ENCODE measurements at places on chromosomes 2 and 18. TPM values are rescaled to one million over a fixed set of nuclear protein-coding genes. Genes with fewer than 3 reads are reported as not detected.

DNA sequence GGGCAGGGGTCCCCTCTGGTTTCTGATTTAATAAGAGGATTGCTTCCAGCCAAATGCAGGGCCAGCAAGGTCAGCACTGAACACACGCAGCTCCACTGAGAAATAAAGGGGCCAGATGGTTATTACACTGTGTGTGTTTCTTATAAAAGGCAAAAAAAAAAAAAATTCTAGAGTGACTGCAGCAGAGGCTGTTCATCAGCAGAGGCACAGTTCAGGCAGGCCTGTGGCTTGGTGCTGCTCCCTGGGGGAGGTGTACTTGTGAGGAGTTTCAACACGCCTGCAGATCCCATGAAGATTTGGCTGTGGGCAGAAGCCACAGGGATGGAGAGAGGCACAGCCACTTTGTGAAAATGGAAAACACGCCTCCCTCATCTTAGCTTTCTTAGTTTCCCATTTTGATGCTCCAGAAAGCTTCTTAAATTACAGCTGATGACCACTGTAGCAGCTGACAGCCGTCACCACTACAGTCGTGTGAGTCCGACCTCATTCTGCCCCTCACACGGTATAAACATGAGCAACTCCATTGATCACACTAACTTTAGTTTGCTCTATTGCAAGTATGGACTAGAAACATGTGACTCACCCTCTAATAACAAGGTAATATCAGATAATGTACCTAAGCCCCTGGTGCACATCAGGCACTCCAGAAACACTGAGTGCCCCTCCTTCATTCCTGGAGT is 726.5 kb upstream of the RAB6C start:
- no peak for DNase-seq

GRCh38 chr2:135167273-135167672 is 115.2 kb downstream of the RAB3GAP1 start:
- DNase-seq, result no peak

DNA sequence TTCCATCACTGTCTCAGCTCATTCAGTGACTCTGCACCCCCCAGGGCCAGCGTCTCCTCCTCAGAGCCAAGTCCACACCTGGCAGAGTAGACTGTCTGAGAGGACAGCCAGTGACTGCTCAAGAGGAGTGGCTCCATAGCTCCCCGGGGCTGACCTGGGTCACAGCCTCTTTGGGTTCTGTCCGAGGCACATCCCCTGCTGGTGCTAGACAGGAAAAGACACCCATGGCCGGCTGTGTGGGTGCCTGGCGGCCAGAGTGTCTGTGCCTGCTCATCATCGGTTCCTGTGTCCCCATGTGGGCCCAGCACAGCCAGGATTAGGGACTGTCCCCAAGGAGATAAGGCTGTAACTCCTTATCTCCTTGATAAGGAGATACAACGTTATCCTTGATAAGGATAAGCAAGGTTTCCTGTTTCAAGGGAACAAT is 3.5 kb upstream of the CROCC2 start:
- peak; percentile 34 for DNase-seq

- DNase-seq, result no peak
Observed at GRCh38 chr2:17085546-17086202, 420.0 kb upstream of the CYRIA start.

GRCh38 chr2:165407466-165407865 is 62.0 kb upstream of the CSRNP3 start:
- DNase-seq, result no peak

DNA sequence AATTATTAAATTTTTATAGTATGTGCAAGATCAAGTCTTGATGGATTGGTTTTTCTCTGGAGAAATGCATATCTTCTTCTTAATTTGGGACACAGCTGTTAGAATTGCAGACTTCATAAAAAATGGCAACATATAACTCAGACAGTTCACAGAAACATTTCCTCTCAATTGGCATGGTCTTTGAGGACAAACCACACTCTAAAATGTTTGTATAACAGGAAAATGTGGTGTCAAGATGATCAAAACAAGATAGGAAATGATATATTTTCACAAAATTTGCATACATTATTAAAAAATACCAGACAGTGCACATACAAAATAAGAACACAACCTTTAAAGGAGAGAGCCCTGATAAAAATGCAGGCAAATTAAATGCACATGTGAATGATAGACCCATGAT is 63.9 kb downstream of the ICOS start:
- no peak for DNase-seq

DNA sequence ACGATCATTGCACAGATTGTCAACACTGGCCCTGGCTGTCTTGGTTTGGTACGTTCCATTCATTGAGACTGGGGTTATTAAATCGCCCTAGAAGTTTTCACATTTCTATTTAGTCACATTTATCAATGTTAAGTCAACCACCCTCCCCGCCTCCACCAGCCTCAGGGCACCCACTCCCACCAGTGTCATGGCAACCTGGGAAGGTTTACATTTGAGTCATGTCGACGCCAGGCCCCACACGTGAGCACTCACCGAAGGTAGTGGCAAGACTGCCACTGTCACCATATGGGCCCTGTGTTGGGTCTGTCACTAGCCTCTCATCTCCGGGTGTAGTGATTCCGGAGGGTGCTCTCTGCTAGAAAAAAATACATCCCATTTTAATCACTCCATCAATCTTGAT is 194.2 kb downstream of the TWIST2 start:
- DNase-seq, result no peak

The PROKR1 gene
- not detected for total RNA-seq

The HRH4 gene
- total RNA-seq, result 0.29 TPM
